SK-N-MC (cell line): ENCODE measurements at places on chromosomes 4 and X.

GRCh38 chrX:98607739-98608138 lies 1724.0 kb downstream of the RPA4 start:
- no peak for DNase-seq

DNA sequence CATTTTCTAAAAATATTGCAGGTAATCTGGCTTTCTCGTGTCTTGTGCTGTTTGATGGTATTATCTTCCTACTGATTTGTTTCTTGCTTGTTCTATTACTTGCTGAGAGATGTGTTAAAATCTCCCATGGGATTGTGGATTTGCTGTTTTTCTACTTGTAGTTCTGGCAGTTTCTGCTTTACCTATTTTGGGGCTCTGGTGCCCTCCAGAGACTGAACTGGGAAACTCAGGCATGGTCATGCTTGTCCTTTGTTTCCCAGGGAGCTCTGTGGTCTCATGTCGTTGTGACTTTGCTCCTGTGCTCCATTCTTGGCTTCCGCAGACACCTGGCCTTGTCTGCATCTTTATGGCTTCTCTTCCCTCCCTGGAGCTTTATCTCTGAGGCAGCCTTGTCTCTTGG lies 39.5 kb downstream of the NSD2 start:
- DNase-seq = peak; percentile 14

GRCh38 chrX:130413415-130413814 lies 11.6 kb downstream of the RBMX2 start:
- no peak for DNase-seq

DNA sequence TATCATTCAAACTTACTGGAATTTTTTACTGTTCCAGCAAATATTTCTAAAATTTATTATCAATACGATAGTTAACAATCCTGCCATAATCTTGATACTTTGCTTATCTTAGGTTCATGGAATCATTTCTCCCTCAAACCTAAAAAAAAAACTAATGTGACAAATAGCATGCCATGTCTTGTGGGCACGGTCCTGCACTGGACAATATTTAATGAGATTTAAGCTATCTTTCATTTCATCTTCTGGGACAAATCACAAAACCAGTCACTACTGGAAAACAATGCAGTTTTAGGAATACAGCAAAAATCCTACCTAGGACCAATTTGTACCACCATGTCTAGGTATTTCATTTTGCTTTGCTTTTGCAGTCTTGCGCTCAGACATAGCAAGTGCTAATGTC lies 93.7 kb downstream of the FRYL start:
- DNase-seq = no peak

DNA sequence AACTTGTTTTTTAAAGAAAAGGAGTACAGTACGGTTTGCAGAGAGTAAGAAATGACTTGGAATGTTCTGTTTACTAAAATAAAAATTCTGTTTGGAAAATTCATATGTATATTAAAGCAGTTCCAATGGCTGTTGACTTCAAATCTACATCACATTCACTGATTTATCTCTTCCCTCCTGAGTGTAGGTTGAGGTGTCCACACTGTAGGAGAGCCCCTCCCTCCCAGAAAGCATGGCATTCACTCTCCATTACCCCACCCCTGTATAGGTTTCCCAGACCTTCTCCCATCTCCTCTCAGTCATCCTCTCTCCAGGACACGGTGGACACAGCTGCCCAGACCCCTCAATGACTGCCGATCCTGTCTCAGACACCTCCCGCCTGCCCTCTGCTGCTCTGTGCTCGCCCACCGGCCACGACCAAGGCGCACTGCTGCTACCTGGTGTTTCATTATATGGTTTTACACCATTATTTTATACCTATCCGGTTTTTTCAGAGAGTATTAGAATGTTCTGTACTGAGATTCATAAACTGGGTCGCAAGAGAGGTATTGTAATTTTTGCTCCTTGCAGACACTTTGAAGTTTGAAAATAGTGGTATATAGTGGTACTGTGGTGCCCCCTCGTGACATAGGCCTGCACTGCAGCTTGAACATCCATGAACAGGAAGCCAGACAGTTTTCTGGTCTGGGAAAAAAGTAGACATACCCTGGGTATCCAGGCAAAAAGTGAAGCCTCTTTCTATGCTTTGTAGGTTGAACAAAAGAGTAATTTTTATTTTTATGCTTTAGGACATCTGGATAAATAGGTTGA lies 38.8 kb upstream of the BEX4 start:
- DNase-seq = no peak

- DNase-seq = no peak
Observed at GRCh38 chr4:166230841-166231240, 357.8 kb downstream of the TLL1 start.

DNA sequence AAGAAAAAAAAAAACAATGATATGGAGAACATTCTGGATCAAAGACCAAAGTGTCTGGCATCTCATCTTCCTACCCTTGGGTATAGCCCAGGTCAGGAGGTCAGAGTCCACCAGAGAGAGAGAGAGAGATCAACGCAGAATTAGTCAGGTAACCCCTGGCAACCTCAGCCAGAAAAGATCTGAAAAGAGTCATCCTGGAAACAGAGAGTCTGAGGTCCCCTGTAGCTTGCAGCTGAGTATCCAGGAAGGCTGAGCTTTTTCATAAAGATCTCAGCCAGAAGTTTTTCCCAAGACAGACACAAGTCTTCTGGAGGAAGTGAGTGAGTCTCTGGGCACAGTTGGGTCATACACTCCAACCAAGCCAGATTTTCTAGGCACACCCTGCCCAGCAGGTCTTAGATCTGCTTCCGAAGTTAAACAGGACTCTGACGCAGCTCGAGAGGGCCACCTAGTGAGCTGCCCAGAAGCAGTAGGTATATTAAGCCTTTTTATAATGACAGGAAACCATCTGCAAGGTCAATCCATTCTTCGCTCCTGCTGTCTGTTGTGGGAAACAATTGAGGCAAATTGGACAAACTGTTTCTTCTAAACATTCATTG lies 35.7 kb downstream of the ACE2 start:
- DNase-seq = peak; percentile 1

- DNase-seq = no peak
Observed at GRCh38 chr4:182343453-182343852, 100.3 kb downstream of the TENM3 start.
